Sigmoid colon (tissue), 7 donors: ENCODE measurements at places on chromosomes 12 and 14. TPM values are rescaled to one million over a fixed set of nuclear protein-coding genes. Genes with fewer than 3 reads are reported as not detected.

SERPINA6 gene
- polyA plus RNA-seq = not detected

NTN4 gene
- 5.3 TPM for polyA plus RNA-seq

WNT1 gene
- polyA plus RNA-seq = not detected

GRCh38 chr12:115411121-115411520 is 727.1 kb upstream of the TBX3 start:
- H3K27ac ChIP-seq = no peak overlapping the region
- DNase-seq = no peak

DNA sequence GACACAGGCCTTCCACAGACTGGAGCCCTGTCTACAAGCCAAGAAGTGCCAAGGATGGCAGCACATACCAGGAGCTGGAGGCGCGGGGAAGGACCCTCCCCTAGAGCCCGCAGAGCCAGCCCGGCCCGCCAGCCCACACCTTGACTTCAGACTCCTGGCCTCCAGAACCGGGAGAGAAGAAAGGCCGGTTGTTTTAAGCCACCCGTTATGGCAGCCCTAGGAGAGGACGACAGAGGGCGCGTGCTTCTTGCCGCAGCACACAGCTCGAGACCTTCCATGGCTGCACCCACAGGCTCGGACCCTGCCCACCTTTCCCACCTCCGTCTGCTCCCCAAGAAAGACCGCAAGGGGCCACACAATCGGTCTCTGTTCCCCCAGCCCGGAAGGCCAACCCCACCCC is 53.7 kb downstream of the RNF34 start:
- H3K4me1 ChIP-seq = no peaks in the 10 kb centered on the region
- no peak overlapping the region for H3K27ac ChIP-seq
- no peak overlapping the region for H3K4me3 ChIP-seq

- H3K27ac ChIP-seq = no peak overlapping the region
- no peaks in the 10 kb centered on the region for H3K36me3 ChIP-seq
- H3K4me3 ChIP-seq = no peak overlapping the region
Observed at GRCh38 chr12:93361151-93361919, 16.4 kb upstream of the NUDT4 start.

DNA sequence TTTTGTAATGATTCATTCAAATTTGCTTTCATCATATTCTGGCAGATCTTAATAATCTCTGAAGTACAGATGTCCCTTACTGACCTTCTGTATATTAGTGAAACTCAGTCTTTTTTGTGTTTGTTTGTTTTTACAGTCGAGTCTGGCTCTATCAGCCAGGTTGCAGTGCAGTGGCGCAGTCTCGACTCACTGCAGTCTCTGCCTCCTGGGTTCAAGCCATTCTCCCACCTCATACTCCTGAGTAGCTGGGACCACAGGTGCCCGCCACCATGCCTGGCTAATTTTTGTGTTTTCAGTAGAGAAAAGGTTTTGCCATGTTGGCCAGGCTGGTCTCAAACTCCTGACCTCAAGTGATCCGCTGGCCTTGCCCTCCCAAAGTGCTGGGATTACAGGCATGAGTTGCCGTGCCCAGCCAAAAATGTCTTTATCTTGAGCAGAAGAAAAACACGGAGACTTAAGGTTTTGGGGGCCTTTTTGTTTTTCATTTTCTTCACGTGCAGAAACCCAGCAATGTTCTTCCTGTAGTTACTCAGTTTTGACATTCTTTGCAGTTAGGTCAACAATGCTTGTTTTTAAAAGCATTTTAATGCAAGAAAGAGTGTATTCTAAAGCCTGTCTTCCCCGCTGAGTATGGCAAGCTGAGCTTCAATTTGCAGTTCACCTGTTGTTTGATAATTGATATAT is 79.5 kb downstream of the FAR2 start:
- H3K27ac ChIP-seq = no peak overlapping the region
- H3K27me3 ChIP-seq = no peaks in the 10 kb centered on the region
- no peaks in the 10 kb centered on the region for H3K36me3 ChIP-seq
- no peaks in the 10 kb centered on the region for H3K4me1 ChIP-seq
- DNase-seq = no peak

- H3K27ac ChIP-seq = no peak overlapping the region
- no peaks in the 10 kb centered on the region for H3K36me3 ChIP-seq
- H3K27me3 ChIP-seq = no peaks in the 10 kb centered on the region
- no peak overlapping the region for H3K4me3 ChIP-seq
Observed at GRCh38 chr14:72591391-72591790, 302.5 kb downstream of the DPF3 start.

- no peak overlapping the region for H3K4me3 ChIP-seq
- DNase-seq = no peak
- H3K36me3 ChIP-seq = no peaks in the 10 kb centered on the region
- H3K4me1 ChIP-seq = no peaks in the 10 kb centered on the region
- H3K27me3 ChIP-seq = no peaks in the 10 kb centered on the region
Observed at GRCh38 chr14:82694820-82695219, 1161.2 kb upstream of the SEL1L start.
